Endothelial cell of umbilical vein (primary cell): ENCODE measurements at places on chromosomes 5 and 9. TPM values are rescaled to one million over a fixed set of nuclear protein-coding genes. Genes with fewer than 3 reads are reported as not detected.
A peak's percentile ranks its signal among the peaks of the same experiment; 100 is the strongest.

DNA sequence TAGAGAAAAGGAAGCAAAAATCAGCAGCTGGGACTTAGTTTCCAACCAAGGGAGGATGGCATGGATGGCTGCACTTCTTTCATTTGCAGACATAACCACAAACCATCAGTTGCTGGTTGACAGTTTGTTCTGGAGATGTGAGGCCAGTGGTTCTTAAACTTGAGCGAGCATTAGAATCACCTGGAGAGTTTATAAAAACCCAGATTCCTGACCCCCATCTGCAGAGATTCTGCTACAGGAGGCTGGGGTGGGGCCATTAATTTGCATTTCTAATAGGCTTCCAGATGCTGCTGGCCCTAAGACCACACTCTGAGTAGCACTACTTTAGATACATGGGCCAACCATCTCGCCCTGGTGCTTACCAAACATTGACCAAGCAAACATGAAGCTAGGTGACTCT, 60.8 kb downstream of the MARCHF3 start:
- no peak for DNase-seq

- no peak for DNase-seq
Observed at GRCh38 chr5:145450286-145450885, 384.8 kb downstream of the PRELID2 start.

DNA sequence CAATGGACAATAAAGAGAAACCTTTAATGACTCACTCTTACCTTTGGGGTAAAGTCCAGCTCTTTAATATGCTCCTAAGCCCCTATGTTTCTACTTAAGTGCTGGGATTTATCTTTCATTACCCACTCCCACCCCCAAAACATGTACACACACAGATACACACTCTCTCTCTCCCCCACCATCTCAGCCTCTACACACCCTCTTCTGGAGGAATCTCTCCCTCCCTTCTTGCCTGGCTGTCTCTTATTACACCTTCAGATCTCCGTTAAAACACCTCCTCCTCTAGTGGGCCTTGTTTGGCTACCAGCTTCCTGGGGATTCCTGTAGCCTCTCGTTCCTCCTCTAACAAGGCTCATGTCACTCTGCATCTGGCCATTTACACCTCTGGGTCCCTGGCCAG, 6.9 kb downstream of the GPRIN1 start:
- DNase-seq: no peak

- no peak for DNase-seq
Observed at GRCh38 chr9:72415163-72415562, 50.2 kb upstream of the ZFAND5 start.

GRCh38 chr9:126376311-126377175, 49.9 kb downstream of the MVB12B start:
- no peak for DNase-seq

GRCh38 chr9:69221036-69221435, 47.0 kb downstream of the TJP2 start:
- DNase-seq: no peak

DNA sequence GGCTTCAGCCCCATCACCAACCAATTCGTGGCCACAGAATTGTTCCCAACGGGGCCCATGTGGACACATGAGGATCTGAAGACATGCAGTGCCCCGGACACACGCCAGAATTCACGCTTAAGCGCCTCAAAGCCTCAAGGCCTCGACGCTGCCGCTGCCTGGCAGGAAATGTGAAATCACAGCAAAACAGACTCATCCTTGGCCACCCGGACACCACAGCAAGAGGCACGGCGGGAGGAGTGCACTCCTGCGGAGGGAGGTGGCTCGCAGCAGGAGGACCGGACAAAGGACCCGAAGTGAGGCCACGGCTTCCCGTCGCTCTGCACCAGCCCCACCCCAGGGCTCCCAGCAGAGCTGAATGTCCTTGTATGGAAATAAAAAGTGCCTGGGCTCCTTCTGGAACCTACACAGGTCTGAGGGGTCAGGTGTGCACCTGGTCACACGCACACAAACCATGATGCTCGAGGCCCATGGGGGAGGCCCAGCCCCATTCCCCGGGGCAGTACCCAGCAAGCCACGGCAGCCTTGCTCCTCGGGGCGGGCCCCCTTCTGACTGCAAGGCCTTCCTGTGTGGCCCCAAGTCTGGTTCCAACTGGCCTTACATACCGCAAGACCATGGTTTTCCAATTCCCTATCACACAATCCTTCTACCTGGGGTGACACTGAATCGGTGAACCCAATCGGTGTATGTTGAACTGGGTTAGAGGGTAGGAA, 10.0 kb downstream of the SEC16A start:
- no peak for DNase-seq

- no peak for DNase-seq
Observed at GRCh38 chr5:16593013-16593412, 23.8 kb downstream of the RETREG1 start.

DNA sequence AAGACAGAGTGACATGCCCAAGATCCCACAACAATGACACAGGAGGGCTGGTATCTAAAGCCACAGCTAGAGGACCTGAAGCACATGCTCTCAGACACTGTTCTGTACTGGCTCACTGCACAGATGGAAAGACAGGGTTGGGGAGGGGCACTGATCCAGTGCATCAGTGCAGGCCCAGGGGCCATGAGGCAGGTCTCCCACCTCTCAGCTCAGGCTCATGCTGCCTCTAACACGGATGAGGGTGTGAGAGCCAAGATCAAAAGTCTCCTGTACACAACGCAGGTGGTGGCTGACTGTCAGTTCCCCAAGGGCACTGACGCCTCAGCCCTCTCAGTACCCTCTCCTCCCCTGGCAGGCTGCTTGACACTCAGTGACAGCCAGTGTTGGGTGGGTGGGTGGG, 10.9 kb downstream of the RAPGEF1 start:
- DNase-seq: peak; percentile 39

GRCh38 chr9:91221332-91221731, 140.4 kb downstream of the AUH start:
- DNase-seq: no peak

DNA sequence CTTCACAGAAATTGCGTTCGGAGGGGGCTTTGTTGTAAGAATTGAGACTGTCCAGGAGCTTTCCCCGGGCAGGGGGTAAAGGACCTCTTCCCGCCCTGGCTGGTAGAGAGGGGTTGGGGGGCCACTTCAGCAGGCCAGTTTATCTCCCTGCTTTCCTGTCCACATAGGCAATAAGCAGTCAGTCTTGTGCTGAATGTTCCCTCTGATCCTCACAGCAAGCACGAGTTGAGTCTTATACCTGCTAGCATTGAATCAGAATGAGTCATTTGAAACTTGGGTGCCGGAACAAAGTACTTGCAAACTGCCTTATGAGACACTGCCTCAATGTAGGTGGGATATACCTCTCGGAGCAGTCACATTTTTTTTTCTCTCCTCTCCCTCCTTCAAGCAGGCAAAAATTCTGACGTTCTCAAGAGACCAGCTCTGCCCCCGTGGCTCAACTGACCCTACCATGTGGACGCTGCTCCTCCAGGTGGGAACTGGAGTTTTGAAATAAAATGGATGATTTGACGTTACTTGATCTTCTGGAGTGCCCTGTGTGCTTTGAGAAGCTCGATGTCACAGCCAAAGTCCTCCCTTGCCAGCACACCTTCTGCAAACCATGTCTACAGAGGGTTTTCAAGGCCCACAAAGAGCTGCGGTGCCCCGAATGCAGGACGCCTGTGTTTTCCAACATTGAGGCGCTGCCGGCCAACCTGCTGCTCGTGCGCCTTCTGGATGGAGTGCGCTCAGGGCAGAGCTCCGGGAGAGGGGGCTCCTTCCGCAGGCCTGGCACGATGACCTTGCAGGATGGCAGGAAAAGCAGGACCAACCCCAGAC, 1.3 kb downstream of the SH3RF2 start:
- no peak for DNase-seq

- DNase-seq: peak; percentile 89
Observed at GRCh38 chr5:136011414-136012001, 17.3 kb upstream of the TGFBI start.

- DNase-seq: no peak
Observed at GRCh38 chr5:112637343-112637742, 100.3 kb upstream of the APC start.

- DNase-seq: no peak
Observed at GRCh38 chr9:82331079-82331478, 342.5 kb downstream of the SPATA31D1 start.

GRCh38 chr9:98831696-98832095, 24.2 kb downstream of the GALNT12 start:
- no peak for DNase-seq

- DNase-seq: peak; percentile 57
Observed at GRCh38 chr9:4750023-4750673, 9.1 kb upstream of the AK3 start.

- DNase-seq: peak; percentile 73
Observed at GRCh38 chr5:177309351-177310191, 2.1 kb downstream of the MXD3 start.

- peak; percentile 74 for DNase-seq
Observed at GRCh38 chr5:137751869-137752491, 2.2 kb downstream of the HNRNPA0 start.

DNA sequence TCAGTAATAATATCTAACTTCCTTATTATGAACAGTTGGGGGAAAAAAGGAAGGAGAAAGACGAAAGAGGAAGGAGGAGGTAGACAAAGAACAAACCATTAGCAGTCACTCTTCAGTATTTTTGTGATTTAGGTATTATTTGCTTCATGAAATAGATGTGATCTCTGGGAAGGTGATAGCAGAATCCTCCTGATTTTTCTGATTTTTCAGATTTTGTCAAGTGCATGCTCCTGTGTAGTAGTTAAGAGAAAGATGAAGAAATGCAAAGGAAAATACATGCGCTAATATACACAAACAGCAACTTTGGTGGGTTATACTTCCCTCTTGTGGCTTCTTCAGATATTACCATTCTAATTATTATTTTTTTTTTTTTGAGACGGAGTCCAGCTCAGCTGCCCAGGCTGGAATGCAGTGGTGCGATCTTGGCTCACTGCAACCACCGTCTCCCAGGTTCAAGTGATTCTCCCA, 31.6 kb downstream of the LMNB1 start:
- peak; percentile 53 for DNase-seq

DNA sequence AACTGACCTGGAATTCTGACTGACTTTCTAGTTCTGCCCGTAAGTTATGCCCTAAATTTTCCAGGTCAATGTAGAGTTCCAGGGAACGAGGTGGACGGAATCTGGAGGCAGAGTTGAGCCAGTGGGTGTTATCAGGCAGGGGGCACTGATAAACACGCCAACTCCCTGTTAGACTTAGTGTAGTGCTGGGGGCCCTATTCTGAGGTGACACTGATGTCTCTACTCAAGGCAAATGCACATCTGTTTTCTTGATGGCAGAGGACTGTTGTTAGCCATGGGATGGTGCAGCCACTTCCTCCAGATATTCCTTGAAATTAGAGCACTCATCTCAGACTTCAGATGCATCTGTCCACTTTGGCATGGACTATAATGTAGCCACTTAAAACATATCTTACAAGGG, 83.5 kb downstream of the C9orf152 start:
- no peak for DNase-seq

GRCh38 chr5:83375049-83375745, 96.3 kb upstream of the VCAN start:
- DNase-seq: no peak

GRCh38 chr9:86907346-86907745, 40.0 kb downstream of the GAS1 start:
- no peak for DNase-seq

GRCh38 chr9:94079236-94079635, 5.0 kb upstream of the PTPDC1 start:
- DNase-seq: no peak

DNA sequence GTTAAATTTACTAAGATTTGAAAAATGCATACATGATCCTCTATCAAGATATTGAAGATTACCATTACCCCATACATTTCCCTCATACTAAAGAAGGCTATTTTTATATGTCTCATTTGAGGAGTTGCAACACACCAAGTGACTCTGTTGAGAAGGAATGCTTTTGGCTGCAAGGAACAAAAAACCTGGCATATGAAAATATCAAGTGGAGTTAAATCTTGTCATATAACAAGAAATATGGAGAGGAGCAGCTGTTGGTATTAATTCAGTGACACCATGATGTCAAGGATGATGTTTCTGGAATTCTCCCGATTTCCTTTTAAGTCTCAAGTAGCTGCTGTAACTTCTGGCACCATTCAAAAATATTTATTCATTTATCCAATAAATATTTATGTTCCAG, 193.8 kb downstream of the CSNK1G3 start:
- no peak for DNase-seq

DNA sequence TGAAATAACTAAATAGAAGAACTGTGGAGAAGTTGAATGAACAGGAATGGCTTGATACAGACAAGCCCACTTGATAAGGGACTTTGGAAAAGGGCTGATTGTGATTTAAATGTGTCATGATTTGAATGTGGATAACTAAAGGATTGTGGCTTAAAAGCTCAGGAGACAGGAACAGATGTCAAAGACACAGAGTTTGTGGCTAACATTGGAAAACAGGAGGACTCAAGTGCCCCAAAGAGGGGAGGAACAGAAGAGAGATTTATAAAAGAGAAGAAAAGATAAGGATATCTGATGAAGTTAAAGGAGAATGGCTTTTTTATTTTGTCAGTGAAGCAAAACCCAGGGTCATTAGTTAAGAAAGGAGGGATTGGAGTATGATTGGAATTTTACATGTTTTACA, 124.2 kb upstream of the TRPM3 start:
- no peak for DNase-seq

- DNase-seq: no peak
Observed at GRCh38 chr9:68750255-68750654, 45.2 kb downstream of the PIP5K1B start.

- DNase-seq: no peak
Observed at GRCh38 chr9:115213818-115214334, 95.9 kb upstream of the TNC start.

DNA sequence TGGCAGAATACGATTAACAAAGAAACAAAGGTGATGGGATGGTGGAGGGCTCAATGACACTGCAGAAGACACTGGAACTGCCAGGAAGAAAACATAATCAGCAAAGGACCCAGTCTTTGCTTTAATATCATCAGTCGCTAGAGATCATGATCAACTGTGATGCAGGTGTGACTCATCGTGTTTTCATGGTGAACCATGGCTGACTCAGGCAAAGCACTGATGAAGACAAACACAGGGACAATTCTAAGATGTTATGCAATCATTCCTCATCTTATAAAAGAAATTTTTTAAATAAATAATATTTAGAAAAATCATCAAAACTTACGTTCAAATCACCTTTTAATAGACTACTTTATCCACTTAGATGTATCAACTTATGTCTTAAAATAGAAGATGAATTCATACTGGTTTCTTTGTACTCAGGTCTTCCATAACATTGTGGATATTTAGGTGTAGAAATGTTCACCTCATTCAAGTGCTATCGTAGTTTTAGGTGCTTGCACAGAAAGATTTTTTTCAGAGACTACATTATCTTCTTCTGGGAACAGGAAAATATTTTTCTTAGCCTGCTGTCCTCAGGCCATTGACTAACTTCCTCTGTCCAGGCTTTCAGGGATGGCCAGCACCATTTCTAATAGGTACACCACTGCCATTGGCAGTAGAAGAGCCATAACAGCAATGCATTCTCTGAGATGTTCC, 673.4 kb upstream of the MEF2C start:
- peak; percentile 51 for DNase-seq

GGTA1 gene
- not detected in 2 replicates for total RNA-seq

TAF1L gene
- not detected in 2 replicates for total RNA-seq

C9 gene
- total RNA-seq: 0.44 TPM in 1 of 2 replicates, not detected in the other

ADAMTS2 gene
- total RNA-seq: not detected in 2 replicates

B4GALT1 gene
- total RNA-seq: 65.6 and 66.5 TPM in 2 replicates

PURA gene
- total RNA-seq: 8.1 and 8.2 TPM in 2 replicates

LCN1 gene
- not detected in 2 replicates for total RNA-seq

LRRC70 gene
- total RNA-seq: 24.5 and 26.5 TPM in 2 replicates

SLC6A18 gene
- not detected in 2 replicates for total RNA-seq

OBP2B gene
- not detected in 2 replicates for total RNA-seq

TICAM2 gene
- 3.2 and 3.5 TPM in 2 replicates for total RNA-seq

GABRA6 gene
- total RNA-seq: not detected in 2 replicates

SLC6A7 gene
- total RNA-seq: not detected in 2 replicates

MYORG gene
- 6.3 and 7.0 TPM in 2 replicates for total RNA-seq

PCDHAC2 gene
- 0.90 and 1.00 TPM in 2 replicates for total RNA-seq

DMRT3 gene
- not detected in 2 replicates for total RNA-seq
